ENCODE measurements at places on chromosomes 12 and 14. TPM values are rescaled to one million over a fixed set of nuclear protein-coding genes. Genes with fewer than 3 reads are reported as not detected.
A peak's percentile ranks its signal among the peaks of the same experiment; 100 is the strongest.

- no peak for DNase-seq
Observed at GRCh38 chr12:93614917-93615596, 42.6 kb downstream of the SOCS2 start.

GRCh38 chr14:89912667-89913211, 41.8 kb downstream of the EFCAB11 start:
- DNase-seq: peak; percentile 71

GRCh38 chr12:108559007-108559655, 1.8 kb downstream of the SART3 start:
- DNase-seq: no peak

GRCh38 chr12:48005001-48005749, 899 bp upstream of the COL2A1 start:
- no peak for DNase-seq

DNA sequence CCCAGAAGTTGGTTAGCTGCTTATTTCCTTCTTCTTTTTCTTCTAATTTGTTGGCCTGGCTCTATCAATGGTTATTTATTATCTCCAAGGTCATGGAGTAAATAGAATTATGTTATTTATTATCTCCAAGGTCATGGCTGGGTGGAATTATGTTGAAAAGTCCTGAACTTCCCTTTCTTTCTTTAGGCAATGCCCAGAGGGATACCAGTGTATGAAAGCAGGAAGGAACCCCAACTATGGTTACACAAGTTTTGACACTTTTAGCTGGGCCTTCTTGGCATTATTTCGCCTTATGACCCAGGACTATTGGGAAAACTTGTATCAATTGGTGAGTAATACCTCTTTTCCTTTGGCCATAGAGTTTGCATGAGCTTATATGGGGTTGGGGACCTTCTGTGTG, 111.6 kb downstream of the SCN8A start:
- DNase-seq: no peak

DNA sequence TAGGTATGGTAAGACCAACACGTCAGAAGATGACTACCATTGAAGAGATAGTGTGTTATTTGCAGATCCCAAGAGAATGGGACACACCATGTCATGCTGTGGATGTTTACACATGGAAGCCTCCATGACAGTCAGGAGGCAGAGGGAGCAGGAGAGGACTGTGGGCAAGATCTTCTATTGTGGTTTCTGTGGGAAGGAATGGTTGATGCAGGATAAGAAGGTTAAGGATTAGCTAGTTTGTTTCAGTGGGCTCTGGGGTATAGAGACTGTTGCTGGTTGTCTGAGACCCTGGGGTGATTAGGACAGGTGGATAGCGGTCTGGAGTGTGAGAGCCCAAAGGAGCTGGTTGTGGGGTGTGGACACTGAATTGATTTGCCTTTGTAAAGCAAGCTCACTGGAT, 23.3 kb downstream of the TAS2R7 start:
- no peak for DNase-seq

GRCh38 chr14:94584591-94585280, 3.5 kb downstream of the SERPINA5 start:
- no peak for DNase-seq

DNA sequence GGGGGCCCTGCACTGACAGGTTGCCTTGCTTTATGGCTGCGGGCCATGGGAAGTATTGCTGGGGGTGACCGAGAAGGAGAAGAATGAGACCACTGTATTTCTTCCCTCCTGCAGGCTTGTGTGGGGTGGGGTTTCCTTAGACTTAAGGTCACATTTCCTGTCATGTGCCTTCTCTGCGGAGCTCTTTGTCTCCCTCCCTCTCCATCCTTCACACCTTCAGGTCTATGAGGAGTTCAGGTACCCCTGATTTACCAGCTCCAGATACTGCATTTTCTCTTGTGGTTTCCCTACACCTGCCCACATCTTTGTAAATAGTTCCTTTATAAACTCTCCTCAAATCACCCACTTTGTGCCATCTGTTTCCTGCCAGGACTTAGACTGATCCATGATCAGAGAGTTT, 3.6 kb downstream of the FNTB start:
- no peak for DNase-seq

DNA sequence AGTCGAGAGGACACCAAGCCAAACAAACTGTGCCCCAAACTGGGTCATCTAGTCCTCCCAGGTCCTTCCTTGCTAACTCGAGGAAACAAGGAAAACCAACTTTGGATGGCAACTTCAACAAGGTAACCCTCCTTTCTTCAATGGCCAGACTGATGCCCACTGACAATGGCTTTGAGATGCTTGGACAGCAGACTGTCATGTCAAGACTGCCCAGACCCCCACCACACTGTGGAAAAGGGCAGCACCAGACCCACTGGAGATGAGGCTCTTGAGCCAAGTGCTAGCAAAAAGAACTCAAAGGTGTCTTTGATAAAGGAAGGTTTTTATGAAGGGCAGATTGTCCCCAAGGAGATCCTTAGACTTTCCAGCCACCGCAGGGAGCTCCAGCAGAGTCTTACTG, 9.0 kb upstream of the CDH24 start:
- DNase-seq: no peak

DNA sequence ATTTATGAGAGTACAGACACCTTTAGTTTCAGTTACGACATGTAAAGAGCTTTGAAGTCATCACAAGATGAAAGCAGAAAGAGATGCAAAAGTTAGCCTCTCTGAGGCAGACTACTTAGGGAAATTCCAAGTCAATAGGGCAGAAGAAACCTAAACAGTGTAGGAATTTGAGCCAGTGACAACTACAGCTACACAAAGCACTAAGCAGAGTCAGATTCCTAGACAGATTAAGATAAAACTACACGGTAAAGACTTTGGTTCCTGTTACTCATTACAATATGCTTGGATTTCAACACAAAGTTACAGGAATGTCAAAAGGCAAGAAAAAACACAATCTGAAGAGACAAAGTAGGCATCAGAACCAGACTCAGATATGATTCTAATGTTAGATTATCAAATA, 1302.3 kb downstream of the FSCB start:
- DNase-seq: no peak

GRCh38 chr14:77148510-77149231, 7.1 kb upstream of the ZDHHC22 start:
- DNase-seq: no peak

GRCh38 chr12:115008929-115009328, 325.0 kb upstream of the TBX3 start:
- no peak for DNase-seq

DNA sequence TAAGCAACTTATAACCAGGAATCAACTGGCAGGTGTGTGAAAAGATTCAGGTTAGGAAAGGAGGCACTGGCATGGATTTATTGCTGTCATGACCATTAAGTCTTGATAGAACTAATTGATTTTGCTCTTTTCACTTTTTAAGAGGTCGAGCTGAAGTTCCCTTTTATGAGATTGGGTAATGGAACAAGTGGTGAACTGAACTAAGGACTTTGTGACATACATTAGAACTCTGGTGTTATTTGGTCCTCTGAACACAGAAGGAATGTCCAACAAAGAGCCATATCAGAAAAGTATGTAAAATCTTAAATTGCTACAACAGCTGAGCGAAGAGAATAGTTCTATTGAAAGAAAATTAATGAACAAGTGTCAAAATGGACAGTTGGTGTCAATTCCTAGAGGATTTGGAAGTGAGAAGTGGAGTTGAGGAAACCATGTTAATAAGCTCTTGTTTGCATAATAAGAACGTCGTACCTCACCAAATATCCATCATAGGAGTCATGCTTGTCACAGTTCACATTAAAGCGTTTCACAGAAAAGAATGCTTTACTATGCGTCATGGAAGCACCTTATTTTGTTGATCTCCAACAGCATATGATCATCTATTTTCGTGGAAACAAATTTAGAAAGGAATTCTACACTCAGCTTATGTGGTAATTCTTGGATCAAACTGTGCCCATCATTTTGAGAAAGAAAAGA, 8.4 kb upstream of the MYF6 start:
- DNase-seq: no peak

GRCh38 chr14:53032161-53032803, 81.4 kb upstream of the FERMT2 start:
- no peak for DNase-seq

DNA sequence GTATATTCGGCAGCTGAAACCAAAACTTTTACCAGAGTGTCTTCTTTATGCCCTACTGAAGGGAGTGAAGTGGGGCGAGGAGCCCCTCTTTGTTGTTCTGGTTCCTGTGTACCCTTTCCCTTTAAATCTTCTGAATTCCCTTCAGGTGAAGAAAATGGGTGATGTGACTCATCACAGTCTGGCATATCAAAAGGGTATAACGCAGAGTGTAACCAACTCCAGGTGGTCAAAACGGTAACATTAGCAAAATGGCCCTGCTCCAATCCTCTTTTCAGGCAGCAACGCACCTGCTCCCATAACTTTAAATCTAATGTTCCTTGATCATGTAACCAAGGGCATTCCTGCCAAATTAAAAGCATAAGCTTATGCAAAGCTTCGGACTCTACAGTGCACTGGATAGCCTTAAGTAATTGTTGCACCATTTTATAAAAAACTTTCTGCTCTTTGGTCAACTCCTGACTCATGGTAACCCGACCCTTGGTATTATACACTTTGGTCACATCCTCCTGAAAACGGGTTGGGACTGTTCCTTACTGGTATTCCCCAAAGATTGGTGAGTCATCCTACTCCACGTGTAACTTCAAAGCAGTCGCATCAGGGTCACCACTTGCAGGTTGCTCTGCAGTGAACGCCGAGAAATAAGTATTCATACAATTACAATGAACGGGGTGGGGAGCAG, 83.1 kb downstream of the KCNMB4 start:
- DNase-seq: peak; percentile 28

DNA sequence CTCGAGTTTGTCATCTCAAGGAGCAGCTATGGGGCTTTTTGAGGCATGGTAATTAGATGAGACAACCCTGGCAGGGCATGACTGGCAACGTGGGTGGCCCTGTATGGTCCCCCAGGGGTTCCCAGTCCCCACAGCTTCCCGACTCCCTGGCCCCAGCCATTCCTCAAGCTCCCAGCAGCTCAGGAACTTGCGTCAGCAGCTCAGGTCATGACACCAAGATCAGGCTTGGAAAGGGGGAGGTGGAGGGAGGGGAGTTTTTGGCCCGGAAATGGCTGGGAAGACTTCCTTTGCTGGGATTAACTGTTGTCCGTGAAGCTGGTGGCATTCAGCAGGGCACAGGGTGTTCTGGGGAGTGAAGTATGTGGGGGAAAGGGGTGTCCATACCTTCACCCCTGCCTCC, 10.4 kb upstream of the NRIP2 start:
- no peak for DNase-seq

- peak; percentile 53 for DNase-seq
Observed at GRCh38 chr14:75123991-75124390, 2.9 kb downstream of the NEK9 start.

The BICDL1 gene
- 15.9 TPM for total RNA-seq

The CLEC4A gene
- total RNA-seq: not detected

The PRR4 gene
- not detected for total RNA-seq
